ENCODE measurements at places on chromosomes 16 and 17.

DNA sequence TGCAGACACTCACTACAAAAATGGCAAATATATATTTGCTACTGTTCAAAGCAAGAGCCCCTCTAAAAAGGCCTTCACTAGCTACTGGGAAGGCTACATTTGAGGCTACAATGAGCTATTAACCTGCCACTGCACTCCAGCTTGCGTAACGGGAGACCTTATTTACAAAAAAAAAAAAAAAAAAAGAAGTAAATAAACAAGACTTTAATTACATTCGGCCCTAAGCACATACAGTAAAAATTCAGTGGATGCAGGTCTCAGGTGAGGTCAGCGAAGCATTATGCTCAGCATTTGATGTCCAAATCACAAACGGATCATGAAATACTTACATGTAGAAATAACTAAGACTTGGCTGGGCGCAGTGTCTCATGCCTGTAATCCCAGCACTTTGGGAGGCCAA lies 26.7 kb upstream of the LCMT1 start:
- no peak for DNase-seq

- no peak for DNase-seq
These were observed 585.5 kb upstream of the SOX9 start for GRCh38 chr17:71535321-71535720.

GRCh38 chr16:49766225-49766624 lies 89.7 kb downstream of the ZNF423 start:
- DNase-seq: no peak

GRCh38 chr17:60134396-60135150 lies 15.2 kb upstream of the CA4 start:
- peak; percentile 73 for DNase-seq

DNA sequence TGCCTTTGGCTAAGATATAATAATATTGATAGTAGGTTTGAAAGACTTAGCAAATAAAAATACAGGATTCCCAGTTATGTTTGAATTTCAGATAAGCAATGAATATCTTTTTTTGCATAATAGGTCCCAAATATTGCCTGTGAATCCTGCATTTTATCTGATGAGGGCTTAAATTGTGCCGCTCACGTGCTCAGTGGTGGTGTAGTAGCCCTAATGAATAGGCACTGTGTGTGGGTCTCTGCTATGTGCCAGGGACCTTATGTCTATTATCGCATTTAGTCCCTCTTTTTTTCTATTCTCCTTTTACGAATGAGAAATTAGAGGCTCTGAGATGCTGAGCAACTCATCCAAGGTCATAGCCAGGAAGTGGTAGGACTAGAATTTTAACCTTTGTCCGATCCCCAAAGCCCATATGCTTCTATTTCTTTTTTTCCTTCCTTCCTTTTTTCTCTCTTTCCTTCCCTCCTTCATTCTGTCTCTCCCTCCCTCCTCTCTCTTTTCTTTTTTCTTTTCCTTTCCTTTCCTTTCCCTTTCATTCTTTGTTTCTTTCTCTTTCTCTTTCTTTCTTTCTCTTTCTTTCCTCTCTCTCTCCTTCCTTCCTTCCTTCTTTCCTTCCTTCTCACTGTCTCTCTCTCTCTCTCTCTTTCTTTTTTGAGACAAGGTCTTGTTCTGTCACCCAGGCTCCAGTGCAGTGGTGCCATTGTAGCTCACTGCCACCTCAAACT lies 47.2 kb downstream of the RGS9 start:
- no peak for DNase-seq

DNA sequence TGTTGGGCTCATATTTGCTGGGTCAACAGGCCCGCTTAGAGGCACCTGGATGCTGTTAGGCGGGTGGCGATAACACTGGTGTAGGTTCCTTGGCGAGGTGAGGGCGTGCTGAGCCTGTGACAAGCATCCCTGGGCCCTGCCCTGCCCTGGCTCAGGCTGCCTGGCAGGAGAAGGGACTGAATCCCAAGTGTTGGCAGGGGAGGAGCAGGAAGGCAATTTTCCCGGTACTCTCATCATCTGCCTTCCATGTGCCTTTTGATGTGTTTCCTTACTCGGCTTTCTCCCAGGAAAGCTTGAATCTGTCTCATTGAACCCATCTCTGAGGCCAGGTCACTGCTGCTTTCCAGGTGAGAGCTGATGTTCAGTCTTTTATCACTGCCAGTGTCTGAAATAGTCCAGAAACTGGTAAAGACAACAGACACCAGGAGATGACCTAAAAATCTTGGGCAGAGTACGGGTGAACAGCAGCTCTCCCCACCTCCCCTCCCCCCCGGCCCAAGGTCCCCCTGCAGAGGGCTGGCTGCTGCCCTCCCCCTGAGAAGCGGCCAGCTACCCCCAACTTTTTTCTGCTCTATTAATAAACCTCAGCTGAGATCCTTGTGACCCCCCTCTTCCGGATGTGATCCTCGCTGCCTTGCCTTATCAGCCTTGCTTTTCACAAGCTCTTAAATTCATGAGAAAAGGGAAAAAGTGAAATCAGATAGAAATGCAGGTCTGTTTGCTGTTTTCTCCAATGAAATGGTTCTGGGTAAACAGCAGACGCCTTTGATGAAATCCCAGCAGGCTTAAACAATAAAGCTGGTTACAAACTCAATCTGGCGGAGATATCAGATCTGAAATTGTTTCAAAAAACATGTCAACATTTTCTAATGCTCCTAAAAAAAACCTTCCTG lies 29.0 kb downstream of the RTN4RL1 start:
- no peak for DNase-seq

- no peak for DNase-seq
These were observed 26.3 kb upstream of the DOC2B start for GRCh38 chr17:207775-208174.

- DNase-seq: no peak
These were observed at the start of gene CDH1 for GRCh38 chr16:68737046-68737729. TSS of gene CDH1 (plus strand) at chr16:68737292. CDS start at chr16:68737416, 124 bp downstream.

DNA sequence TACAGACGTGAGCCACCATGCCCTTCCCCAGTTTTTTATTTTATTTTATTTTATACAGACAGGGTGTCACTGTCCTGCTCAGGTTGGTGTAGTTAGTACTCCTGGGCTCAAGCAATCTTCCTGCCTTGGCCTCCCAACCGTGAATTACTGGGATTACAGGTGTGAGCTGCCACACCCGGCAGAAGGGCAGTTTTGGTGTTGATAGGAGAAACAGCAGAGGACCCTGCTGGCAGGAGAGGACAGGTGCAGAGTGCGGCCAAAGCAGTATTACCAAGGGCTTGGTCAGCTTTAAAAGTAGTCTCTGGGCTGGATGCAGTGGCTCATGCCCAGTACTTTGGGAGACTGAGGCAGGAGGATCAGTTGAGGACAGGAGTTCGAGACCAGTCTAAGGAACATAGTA lies 22.9 kb downstream of the FOXK2 start:
- DNase-seq: no peak

DNA sequence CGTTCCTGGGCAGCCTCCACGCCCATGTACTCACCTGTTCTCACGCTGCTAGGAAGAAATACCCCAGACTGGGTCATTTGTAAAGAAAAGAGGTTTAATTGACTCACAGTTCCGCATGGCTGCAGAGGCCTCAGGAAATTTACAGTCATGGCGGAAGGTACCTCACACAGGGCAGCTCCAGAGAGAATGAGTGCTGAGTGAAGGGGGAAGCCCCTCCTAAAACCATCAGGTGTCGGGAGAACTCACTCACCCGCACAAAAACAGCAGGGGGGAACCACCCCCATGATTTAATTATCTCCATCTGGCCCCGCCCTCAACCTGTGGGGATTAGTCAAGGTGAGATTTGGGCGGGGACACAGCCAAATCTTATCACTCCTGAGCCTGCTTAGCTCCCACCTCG lies 18.2 kb downstream of the RAB40C start:
- DNase-seq: no peak

DNA sequence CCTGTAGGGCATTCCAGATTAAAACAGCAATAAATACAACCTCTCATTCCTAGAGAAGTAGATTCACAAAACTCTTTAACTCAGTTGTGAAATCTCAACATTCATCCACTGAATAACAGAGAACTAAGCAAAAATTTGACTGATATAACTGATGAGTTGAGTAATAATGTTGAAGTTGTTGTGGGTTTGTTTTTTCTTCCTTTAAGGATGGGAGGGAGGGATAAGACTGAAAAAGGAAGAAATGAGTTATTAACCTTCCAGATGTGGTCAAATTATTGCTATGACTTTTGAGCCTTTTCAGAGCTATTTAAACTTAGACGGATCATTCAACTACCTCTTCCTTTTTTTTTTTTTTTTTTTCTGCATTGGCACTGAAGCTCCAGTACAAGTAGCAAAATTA lies 38.6 kb downstream of the SKAP1 start:
- peak; percentile 16 for DNase-seq

DNA sequence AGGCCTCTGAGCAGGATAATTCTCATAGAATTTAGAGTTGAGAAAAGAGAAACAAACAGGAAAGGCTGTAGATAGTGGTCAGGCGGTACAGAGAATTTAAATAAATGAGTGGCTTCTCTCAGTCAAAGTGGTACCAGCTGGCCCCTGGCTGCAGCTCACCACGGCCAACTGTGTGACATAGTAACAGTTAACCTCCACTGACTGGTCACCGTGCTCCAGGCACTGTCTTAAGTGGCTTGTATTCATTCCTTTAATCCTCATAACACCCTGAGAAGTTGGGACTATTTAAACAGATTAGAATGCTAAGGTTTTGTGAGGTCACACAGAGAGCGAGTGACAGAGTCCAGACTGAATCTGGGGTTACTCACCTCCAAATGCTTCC lies 108.9 kb downstream of the GNAO1 start:
- DNase-seq: no peak

DNA sequence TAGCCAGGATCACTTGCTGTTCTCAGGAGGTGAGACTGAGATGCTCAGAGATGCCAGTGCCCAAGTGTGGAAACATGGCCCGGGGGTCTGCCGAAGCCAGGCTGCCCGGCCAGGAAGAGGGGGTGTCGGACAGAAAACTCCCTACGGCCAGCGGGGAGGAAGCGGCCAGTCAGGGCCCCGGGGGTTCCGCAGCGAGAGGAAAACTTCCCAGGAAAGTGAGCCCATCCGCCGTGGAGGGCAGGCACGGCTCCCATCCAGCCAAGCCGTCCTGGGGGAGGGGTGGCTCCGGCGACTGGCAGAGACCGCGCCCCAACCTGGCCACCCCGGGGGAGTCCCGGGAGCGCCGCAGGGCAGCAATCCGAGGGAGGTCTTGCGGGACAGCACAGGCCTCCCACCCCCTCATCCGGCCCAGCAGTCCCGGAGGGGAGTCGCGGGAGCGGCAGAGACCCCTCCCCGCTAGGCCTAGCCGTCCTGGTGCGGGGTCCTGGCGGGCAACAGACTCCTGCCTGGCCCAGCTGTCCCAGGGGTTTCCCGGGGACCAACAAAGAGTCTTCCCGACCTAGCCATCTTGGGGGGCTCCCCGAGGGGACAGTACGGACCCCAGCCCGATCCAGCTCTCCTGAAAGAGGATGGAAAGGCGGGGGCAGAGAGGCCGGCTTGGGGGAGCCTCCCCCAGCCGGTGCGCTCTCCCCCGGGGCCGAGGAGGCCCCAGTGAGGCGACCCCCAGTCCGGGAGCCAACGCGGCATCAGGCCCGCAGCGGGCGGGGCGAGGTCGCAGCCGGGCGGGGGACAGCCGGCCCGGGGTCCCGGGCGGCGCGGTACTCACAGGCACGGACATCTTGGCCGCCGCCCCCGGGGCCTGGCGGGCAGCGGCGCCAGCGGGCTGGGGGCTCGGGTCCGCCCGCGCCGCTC lies 13.8 kb upstream of the BCAR1 start:
- no peak for DNase-seq

DNA sequence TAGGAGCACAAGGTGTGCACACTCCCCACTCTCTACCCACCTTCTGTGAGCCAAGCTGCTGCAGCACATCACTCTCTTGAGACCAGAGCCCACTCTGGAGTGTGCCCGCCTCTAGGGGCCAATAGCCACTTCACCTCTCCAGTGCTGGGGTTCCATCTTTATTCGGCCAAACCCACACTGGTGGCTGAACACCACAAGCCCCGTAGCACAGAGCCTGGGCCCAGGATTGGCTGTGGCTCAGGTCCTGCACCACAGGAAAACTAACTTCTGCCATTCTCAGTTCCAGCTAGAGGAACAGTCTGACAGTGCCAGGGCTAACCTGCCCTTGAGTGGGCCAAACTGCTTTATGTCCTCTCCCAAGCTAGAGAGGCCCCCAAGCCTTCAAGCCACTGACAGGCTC lies 111.0 kb upstream of the TOX3 start:
- no peak for DNase-seq

DNA sequence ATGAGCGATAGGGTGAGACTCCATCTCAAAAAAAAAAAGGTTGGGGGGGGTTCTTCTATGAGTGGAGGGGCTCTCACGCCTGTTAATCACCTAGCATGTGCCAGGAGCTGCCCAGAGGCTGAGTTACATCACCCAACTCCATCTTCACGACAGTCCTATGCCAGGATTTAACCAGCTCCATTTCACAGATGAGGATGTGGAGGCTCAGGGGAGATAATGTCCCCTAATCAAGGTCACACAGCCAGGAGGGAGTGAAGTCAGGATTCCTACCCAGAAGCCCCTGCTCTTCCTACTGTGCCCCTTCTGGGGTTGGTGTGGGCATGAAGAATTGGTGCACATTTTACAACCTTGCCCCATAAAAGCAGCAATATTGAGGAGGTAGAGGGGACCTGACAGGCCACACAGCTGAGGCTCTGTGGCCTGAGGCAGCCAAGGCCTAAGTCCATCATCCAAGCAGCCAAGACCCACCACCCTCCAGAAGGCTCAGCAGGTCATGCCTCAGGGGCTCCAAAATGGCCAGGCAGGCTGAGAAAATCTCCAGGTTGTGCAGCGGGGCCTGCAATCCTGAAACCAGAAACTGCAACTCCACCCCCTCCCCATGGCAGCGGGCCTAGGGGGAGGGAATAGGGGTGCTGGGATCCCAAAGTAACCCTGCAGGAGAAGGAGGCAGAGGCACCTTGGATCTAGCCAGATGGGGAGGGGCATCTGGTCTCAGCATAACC lies 6.9 kb downstream of the PPY start:
- DNase-seq: no peak

DNA sequence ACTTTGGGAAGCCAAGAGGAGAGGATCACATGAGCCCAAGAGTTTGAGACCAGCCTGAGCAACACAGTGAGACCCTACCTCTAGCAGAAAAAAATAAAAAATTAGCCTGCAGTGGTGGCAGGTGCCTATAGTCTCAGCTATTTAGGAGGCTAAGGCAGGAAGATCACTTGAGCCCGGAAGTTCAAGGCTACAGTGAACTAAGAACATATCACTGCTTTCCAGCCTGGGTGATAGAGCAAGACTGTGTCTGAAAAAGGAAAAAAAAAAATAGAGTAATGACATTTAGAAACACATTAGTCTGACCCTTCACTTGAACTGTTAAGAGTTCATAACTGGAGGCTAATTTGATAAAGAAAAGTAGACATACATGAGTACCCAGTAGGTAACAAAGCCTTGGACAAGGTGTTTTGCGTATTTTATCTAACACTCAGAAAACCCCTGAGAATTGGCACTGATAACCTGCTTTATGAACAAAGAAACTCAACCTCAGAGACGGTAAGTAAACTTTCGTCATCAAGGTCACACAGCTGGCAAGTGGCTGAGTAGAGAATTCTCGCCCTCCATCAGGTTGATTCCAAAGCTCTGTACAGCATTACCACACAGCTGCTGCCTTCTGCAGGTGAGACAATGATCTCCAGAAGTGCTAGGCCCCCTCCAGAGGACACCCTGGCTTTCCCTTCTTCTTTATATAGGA lies 101.1 kb downstream of the SMG6 start:
- no peak for DNase-seq

GRCh38 chr17:29155227-29155965 lies 24.8 kb downstream of the MYO18A start:
- peak; percentile 42 for DNase-seq

GRCh38 chr17:83024218-83024971 lies 55.0 kb upstream of the METRNL start:
- no peak for DNase-seq

Data from OCI-M1 (cell line).